ENCODE measurements at places on chromosomes 2 and 18.
A peak's percentile ranks its signal among the peaks of the same experiment; 100 is the strongest.

DNA sequence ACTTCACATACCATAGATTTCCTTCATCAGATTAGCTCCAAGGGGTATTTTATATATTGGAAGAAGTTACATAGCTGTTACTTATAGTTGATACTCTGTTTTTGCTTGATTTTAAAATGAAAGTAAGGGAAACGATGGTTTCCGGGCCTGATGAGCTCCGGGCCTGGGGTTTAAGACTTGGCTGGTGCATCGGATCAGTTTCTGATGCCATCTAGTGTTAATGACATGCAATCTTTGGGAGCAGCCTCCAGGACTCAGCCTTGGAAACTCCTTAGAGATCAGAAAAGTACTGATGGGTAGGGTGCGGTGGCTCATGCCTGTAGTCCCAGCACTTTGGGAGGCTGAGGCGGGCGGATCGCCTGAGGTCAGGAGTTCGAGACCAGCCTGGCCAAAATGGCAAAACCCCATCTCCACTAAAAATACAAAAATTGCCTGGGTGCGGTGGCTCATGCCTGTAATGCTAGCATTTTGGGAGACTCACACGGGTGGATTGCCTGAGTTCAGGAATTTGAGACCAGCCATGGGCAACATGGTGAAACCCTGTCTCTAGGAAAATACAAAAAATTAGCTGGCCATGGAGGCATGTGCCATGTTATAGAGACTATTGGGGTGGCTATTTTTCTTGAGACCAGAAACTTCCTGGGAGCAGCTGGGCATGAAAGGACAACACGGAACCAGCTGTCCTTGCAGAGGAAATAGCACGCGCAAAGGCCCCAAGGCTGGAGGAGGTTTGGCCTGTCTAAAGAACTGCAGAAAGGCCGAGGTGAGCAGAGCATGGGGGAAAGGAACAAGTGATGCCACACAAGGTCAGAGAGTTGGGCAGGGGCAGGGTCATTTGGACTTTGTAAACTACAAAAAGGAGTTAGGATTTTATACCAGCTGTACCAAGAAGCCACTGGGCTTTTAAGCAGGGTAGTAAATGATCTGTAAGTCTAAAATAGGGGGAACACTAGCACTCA is 46.9 kb upstream of the CNOT11 start:
- DNase-seq: peak; percentile 60
- H3K27ac ChIP-seq: no peak overlapping the region
- no peaks in the 10 kb centered on the region for H3K27me3 ChIP-seq
- no peaks in the 10 kb centered on the region for H3K36me3 ChIP-seq
- H3K4me3 ChIP-seq: no peak overlapping the region
- peaks cover 10% of the 10 kb centered on the region for H3K4me1 ChIP-seq

DNA sequence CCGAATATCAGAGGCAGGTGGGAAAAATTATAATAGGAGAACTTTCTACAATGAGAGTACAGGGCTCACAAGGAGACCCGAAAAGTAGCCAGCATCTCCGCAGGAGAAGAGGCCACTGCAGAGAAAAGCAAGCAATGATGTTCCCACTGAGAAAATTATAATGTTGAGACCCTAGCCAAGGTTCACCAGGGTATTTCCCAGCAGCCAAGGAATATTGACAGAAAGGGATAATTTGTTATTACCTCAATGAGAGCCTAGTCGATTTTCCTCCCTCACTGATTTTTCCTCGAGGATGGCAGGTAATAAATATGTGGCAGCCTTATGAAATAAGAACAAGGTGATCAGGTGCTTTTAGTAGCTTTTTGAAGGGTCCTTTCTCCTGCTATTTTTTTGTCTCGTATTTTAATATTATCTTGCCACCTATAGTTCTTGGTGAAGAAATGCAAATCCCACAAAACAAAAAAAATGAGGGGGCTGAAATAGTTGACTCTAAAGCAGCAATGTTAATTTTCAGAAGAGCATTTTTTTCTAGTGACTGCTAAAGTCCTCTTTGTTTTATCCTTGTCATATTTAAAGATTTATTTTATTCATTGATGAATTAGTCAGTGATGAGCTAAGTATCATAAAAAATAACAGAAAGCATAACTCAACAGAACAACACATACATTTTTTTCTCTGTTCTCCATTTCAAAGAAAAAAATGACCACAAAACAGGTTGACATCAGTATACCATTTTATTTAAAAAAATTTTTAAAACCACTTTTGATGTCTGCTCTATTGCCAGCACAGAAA is 215.4 kb downstream of the KCNE4 start:
- H3K4me3 ChIP-seq: no peak overlapping the region
- H3K4me1 ChIP-seq: no peaks in the 10 kb centered on the region
- no peak overlapping the region for H3K27ac ChIP-seq
- no peak for DNase-seq
- H3K27me3 ChIP-seq: no peaks in the 10 kb centered on the region

- DNase-seq: no peak
- no peaks in the 10 kb centered on the region for H3K27me3 ChIP-seq
- no peak overlapping the region for H3K4me3 ChIP-seq
- no peaks in the 10 kb centered on the region for H3K4me1 ChIP-seq
Observed at GRCh38 chr2:85104228-85104627, 29.0 kb upstream of the TCF7L1 start.

DNA sequence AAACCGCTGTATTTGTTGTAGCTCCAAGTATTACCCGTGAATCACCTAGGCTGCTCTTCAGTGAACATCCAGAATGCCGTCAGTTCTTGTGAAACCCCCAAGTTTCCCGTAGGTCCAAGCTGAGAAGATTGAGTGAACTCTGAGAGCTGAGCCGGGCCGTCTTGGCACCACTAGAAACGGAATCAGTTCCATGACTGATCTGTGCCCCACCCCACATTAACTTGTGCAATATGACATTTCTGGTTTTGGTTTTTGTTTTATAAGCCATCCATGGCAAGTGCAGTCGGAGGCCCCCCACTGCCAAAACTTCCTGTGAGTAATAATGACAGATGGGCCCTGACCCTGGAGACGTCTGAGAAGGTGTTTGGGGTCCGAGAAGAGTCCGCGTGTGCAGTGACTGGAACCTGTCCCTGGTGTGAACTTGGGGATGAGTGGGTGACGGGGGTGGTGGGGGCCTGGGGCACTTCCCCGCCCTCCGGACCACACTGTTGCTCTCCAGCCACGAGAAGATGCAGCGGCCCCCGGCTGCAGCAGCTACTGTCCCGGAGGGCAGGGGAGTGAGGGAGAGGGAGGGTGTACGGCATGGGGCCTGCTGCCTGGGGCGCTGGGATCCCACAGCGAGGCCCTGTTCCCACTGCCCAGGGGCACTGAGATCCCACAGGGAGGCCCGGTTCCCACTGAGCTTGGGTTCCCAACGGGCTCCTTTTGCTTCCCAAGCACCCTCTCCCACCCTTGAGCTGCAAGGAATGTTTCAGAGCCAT is 26.5 kb downstream of the NFATC1 start:
- H3K27ac ChIP-seq: no peak overlapping the region
- no peaks in the 10 kb centered on the region for H3K27me3 ChIP-seq
- H3K4me1 ChIP-seq: peaks cover 31% of the 10 kb centered on the region
- H3K4me3 ChIP-seq: no peak overlapping the region
- DNase-seq: no peak

DNA sequence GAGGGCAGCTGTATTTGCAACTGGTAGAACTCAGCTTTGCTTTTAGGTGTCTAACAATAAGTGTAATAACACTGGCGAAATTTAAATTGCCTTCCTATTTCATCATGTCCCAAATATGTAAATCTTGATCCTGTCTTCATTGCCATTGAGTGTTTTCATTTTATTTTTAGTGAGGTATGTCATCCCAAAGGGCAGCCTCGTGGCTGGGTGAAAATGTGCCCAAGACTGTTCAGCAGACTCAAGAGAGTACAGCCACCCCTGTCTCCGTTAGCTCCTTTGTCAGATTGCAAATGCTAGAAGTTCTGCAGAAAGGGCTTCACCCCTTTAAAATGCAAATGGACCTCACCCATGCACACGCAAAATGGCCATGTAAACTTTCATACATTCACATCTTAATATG is 278.8 kb downstream of the RND3 start:
- H3K36me3 ChIP-seq: no peaks in the 10 kb centered on the region
- H3K4me3 ChIP-seq: no peak overlapping the region
- no peaks in the 10 kb centered on the region for H3K27me3 ChIP-seq
- H3K27ac ChIP-seq: no peak overlapping the region

- H3K27me3 ChIP-seq: no peaks in the 10 kb centered on the region
- H3K36me3 ChIP-seq: no peaks in the 10 kb centered on the region
- H3K27ac ChIP-seq: no peak overlapping the region
- H3K4me1 ChIP-seq: no peaks in the 10 kb centered on the region
Observed at GRCh38 chr2:179222076-179222475, 42.6 kb downstream of the SESTD1 start.

DNA sequence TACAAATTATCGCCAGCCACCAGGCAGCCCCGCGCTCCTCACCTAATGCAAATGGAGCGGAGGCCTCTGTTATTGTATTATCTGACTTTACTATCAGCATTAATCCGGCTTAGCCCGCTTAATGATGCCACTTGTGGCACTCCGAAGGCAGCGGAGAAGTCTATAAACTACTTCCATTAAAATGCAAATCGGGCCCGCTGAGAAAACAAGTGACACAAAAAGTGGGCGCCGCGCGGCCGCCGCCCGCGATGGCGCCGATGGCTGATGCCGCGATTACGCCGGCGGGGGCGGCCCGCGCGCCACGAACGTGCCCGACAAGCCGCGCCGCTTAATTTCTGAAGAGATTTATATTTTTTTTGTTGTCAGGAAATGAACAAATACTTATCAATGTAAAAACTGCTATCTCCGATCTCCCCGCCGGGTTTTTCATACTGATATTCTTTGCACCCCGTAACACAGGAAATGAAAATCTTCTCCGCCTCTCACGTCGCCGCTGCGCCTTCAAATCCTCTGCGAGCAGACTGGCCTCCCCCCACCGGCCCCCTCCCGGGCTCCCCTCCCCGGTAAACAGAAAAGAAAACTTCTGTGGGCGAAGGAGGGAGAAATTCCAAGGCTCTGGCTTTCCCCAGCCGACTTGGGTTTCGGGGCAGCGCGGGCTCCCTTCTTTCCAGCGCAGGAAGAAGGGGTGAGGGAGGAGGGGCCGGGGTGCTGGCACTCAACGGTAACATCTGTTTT is 221.8 kb downstream of the INSIG2 start:
- H3K36me3 ChIP-seq: no peaks in the 10 kb centered on the region
- DNase-seq: peak; percentile 51
- H3K4me1 ChIP-seq: peaks cover 19% of the 10 kb centered on the region
- H3K27ac ChIP-seq: peak overlapping the region; percentile 93
- peak overlapping the region; percentile 74 for H3K4me3 ChIP-seq
- no peaks in the 10 kb centered on the region for H3K27me3 ChIP-seq

DNA sequence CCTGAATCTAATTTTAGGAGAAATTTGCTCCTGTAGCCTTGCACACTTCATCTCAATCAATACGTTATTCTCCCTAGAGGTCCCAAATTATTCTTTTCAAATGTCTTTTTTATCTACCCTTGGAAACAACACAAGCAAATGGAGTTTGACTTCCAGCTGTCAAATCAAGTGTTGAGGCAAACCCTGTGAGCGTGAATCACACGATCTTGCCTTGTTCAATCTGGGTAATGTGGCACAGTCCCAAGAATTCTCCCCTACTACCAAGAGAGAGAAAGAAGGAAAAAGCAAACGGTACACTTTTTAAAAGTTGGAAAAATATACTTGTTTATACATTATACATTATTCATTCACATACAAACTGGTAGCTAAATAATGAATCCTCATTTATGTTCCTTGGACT is 2035.3 kb upstream of the CELF4 start:
- H3K36me3 ChIP-seq: no peaks in the 10 kb centered on the region
- no peaks in the 10 kb centered on the region for H3K4me1 ChIP-seq
- DNase-seq: no peak
- no peak overlapping the region for H3K27ac ChIP-seq
- H3K4me3 ChIP-seq: no peak overlapping the region
- H3K27me3 ChIP-seq: no peaks in the 10 kb centered on the region

DNA sequence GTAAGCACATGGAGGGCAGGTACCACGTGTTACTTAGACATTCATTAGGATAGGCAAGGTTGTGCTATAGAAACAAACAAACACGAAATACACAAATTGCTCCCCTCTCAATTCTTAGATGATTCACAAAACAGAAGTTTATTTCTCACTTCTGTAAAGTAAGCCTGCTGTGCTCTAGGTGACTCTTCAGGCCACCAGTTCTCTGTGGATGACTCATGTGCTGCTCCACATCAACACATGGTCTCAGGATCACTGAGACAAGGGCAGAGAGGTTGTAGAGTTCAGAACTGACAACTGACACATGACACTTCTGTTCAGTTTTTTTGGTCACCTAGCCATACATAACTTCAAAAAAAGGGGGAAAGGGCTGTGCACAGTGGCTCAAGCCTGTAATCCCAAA is 70.6 kb downstream of the DAW1 start:
- H3K27ac ChIP-seq: no peak overlapping the region
- H3K4me1 ChIP-seq: no peaks in the 10 kb centered on the region
- H3K4me3 ChIP-seq: no peak overlapping the region
- no peaks in the 10 kb centered on the region for H3K36me3 ChIP-seq

GRCh38 chr2:199926806-199927205 is 15.7 kb downstream of the C2orf69 start:
- no peak for DNase-seq
- H3K4me1 ChIP-seq: no peaks in the 10 kb centered on the region
- H3K27me3 ChIP-seq: no peaks in the 10 kb centered on the region
- H3K27ac ChIP-seq: no peak overlapping the region

GRCh38 chr2:69309351-69310110 is 77.5 kb downstream of the GFPT1 start:
- no peak overlapping the region for H3K4me3 ChIP-seq
- peaks cover 31% of the 10 kb centered on the region for H3K4me1 ChIP-seq
- no peak for DNase-seq
- no peaks in the 10 kb centered on the region for H3K36me3 ChIP-seq
- H3K27ac ChIP-seq: no peak overlapping the region
- peaks cover 9% of the 10 kb centered on the region for H3K27me3 ChIP-seq

DNA sequence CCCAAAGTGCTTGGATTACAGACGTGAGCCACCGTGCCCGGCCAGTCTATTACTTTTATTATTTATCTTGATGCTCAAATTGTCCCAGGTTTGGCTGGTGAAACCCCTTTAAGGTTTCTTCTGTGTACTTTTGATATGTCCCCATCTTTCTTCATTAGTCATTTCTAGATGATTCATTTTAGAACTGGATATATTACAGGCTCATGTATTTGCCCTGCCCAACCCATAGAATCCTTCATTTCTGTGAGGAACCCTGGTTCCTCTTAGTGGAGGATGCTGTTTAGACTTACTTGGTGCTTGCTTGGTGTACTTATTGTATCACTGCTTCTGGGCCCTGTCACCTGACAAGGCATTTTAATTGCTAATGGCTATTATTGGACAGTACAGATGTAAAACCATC is 40.1 kb downstream of the KCMF1 start:
- no peak for DNase-seq
- H3K27ac ChIP-seq: no peak overlapping the region
- no peaks in the 10 kb centered on the region for H3K27me3 ChIP-seq
- H3K36me3 ChIP-seq: peaks cover 11% of the 10 kb centered on the region

Data from CD4-positive, alpha-beta T cell (primary cell).